Activated T-cell treated with anti-CD3 and anti-CD28 coated beads, Interleukin-2, amount 50 U/mL, for 4 hours (primary cell): ENCODE measurements at places on chromosomes 4 and X. TPM values are rescaled to one million over a fixed set of nuclear protein-coding genes. Genes with fewer than 3 reads are reported as not detected.

The PDGFRA gene
- 0.11 TPM for total RNA-seq

The RNF212 gene
- 0.84 TPM for total RNA-seq

The MAB21L2 gene
- total RNA-seq, result not detected

The TCEAL7 gene
- not detected for total RNA-seq

The SH3D19 gene
- total RNA-seq, result 0.24 TPM

The CXorf65 gene
- 6.0 TPM for total RNA-seq

The RTL3 gene
- not detected for total RNA-seq

The CLDN2 gene
- not detected for total RNA-seq

The UCP1 gene
- not detected for total RNA-seq

The DGKK gene
- 0.05 TPM for total RNA-seq

The MAGT1 gene
- total RNA-seq, result 36.4 TPM

The LEF1 gene
- total RNA-seq, result 165 TPM

The EGF gene
- total RNA-seq, result 0.48 TPM

The PRR27 gene
- not detected for total RNA-seq

The ANK2 gene
- 0.27 TPM for total RNA-seq

The MAGEB2 gene
- not detected for total RNA-seq

The F8A1 gene
- total RNA-seq, result 44.3 TPM
